ENCODE measurements at places on chromosomes 4 and X.

GRCh38 chr4:67035501-67035900 lies 509.8 kb downstream of the CENPC start:
- DNase-seq = peak; percentile 42

GRCh38 chr4:182169987-182170386 lies 73.2 kb upstream of the TENM3 start:
- DNase-seq = no peak

DNA sequence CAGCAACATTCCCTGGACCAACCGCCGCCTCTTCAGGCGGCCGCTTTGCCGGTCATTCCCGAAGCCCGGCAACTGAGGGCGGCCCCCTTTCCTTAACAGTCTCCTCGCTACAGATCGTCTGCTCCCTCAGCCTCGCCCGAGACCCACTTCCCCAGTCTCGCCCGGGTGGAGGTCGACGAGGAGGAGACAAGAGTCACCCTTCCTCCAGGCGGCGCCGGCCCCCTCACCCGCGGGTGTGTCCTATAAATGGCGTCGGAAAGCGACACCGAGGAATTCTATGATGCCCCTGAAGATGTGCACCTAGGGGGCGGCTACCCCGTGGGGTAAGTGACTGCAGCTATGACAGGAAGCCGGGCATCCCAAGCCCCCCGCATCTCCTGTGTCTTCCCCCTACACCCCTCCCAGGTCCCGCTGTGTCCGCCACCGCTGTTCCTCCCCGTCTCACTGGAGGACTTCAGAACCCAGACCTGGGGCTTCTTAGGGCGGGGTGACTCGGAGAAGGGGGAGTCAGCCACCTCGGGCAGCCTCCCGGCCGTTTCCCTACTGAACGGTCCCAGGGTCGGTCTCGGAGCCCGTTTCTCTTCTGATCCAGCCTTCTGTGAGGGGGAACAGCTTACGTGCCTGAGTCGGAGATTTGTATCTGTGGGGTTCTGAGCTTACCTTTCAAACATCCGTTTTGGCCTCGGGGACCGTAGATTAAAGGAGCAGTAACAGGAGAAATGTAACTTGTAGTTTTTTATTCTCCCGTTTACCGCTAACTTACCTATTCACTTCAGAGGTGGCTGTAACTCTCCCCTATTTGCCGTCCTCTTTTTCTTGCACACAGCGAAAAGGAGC lies 570 bp downstream of the WDR44 start:
- peak; percentile 12 for DNase-seq

- peak; percentile 6 for DNase-seq
These were observed 108.6 kb downstream of the CENPC start for GRCh38 chr4:67436742-67437141.

DNA sequence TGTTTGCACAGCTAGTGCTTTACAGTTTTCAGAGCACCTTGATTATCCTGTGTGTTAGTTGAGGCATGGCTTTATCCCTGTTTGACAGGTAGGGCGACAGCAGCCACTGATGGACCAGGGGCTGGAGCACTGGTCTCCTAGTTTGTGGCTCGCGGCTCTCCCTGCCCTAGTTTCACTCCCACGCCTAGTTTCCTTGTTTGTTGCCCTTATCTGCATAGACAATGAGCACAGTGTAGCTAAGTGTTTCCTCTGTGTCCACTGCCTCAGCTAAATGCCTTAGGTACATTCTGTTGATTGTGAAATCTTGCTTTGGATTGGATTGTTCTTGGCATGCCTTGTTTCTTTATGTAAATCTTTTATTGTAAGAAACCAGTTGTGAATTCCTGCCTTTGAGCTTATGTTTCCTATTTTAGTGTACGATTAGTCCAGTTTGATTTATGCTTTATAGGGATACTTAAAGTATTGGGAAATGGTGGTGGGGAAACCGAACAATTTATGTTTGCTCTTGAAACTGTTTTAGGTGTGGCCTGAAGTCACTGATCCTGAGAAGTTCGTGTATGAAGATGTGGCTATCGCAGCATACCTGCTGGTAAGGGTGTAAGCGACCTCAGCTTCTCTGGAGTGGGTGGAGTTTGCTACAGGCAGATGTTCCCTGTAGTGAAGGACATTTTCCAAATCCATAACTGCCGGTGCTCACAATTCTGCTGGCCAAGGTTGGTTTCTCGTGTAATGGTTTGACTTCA lies 11.0 kb downstream of the TRMT44 start:
- DNase-seq = no peak

DNA sequence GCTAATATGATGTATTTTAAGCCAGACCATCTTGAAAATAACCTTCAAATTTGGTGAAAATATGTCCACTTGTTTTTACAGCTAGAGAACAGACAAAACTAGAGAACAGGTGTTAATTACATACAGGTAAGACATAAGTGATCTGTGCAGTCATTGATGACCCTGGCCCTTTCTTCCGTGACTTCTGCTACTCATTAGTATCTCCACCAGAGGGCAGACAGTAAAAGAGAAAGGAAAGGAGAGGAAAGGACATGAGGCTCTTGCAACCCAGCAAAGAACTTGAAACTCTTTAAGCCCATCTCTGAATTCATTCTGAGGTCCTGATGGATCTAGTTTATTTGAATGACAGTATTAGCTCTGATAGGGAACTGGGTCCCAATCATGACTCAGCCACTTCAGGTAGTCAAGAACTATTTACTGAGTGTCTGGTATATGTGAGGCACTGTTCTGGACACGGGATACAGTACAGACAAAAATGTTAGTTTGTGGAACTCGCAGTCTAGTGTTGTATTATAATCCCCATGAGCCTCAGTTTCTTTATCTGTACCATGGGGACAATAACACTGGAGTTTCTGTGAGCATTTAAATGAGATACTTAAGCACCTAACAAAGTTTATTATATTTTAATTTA lies 121.0 kb upstream of the TEX13D start:
- DNase-seq = peak; percentile 20

GRCh38 chr4:173538909-173539445 lies 8.9 kb upstream of the HAND2 start:
- no peak for DNase-seq

DNA sequence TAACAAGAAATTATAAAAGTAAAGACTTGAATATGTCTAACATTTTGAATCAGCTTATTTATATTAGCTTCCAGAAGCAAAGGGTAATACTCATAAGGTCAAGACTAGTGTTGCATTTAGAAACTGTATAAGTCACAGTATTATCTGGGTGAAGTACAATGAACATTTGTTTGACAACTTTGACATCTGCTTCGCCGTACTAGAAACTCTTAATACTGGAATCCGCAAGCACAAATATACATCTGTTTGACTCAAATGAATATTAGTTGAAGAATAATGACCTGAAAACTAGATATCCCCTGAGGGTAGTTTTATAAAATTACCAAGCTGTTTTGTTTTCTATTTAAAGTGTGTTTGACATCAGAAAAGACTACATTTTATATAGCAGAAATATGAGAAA lies 135.4 kb upstream of the ATOH1 start:
- DNase-seq = no peak

GRCh38 chrX:154322890-154323289 lies 27.3 kb downstream of the TKTL1 start:
- no peak for DNase-seq

DNA sequence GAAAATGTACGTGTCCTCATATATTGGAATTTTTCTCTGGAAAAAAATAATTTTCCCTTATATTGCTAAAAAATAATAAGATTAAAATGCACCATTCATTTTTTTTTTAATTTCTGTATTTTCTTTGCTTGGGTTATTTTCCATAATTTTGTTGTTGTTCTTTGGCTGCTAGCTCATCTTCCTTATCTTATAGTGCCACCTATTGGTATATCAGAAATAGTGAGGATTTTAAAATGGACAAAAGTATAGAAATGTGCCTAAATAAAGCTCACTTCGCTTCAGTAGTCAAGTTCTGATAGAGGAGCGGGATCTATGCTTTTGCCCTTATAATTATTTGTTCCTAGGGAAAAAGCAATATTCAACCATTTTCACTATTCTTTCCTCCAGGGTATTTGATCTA lies 134.8 kb downstream of the NAP1L3 start:
- no peak for DNase-seq

DNA sequence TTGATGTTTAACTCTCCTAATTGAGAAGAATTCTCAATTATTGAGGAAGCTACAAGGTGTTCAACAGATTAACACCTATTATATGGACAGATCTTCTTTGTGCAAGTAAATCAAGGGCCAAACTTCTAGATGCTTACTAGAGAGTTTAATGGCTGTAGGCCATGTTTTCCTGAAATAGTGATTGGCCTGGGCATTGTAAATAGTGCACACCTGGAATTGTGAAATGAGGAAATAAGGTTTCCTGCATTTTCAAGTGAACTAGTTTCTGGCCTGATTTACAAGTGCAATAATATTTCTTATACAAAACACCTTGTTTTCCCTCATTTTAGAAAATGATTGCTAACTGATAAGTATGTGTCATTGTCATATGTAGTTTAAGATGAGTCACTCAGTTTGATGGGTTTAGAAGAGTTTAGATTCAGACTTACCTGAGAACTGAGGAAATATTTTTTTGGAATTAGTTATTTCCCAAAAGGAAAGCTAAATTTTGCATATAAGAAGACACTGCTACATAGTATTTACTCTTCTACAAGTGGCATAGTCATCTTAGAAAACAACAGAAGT lies 21.2 kb downstream of the AFF1 start:
- DNase-seq = no peak

DNA sequence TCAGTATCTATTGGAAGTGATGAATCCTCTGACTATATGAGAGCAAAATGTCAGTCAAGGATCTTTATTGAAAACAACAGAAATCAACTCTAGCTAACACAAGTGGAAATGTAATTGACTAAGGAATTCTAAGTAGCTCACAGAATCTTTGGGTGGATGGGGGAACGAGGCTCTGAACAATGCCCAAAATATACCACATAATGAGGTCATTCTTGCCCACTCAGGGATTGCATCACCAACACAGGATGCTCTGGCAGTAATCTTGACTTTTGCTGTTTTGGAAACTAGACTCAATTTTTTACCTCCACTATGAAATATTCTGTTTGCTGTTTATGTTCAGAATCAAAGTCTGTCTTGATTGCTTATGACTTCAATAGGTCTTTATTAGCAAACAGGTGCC lies 127.4 kb upstream of the UNC5C start:
- DNase-seq = peak; percentile 7

- DNase-seq = no peak
These were observed 255.4 kb upstream of the TTC29 start for GRCh38 chr4:147201016-147201415.

- DNase-seq = no peak
These were observed 799.8 kb downstream of the RAPGEF2 start for GRCh38 chr4:159902648-159903047.

DNA sequence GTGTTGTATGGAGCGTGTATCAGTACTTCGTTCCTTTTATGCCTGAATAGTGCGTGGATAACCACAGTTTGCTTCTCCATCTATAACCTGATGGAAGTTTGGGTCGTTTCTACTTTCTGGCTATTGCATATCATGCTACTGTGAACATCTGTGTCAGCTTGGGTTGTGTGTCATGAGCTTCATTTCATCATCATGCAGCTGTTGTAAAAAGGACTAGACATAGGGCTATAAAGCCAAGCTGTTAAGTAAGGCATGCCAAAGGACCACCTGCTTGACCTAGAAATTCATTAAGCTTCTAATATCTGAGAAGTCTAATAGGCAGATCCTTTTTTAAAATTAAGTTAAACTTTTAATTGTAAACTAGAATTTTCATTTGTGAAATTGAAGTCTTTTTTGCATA lies 18.4 kb downstream of the SMS start:
- DNase-seq = no peak

- peak; percentile 30 for DNase-seq
These were observed 22.5 kb downstream of the HNRNPH2 start for GRCh38 chrX:101430457-101431078.

GRCh38 chr4:149980121-149980682 lies 98.0 kb upstream of the DCLK2 start:
- no peak for DNase-seq

GRCh38 chr4:48436318-48436717 lies 46.8 kb upstream of the SLC10A4 start:
- no peak for DNase-seq

GRCh38 chr4:170110285-170110672 lies 20.5 kb upstream of the AADAT start:
- no peak for DNase-seq

DNA sequence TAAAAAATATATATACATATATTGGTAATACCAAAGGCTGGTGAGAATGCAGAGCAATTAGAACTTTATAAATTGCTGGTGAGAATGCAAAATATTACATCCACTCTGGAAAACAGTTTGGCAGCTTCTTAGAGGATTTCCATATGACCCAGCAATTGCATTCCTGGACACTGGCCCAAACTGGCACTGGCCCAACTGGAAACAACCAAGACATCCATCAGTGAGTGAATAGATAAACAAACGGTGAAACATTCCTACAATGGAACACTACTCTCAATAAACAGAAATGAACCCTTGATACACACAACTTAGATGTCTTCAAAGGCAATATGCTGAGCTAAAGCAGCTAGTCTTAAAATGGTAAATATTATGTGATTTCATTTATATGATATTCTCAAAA lies 524.2 kb downstream of the IQCM start:
- peak; percentile 67 for DNase-seq

- no peak for DNase-seq
These were observed 140.3 kb downstream of the INPP4B start for GRCh38 chr4:142705820-142706219.

DNA sequence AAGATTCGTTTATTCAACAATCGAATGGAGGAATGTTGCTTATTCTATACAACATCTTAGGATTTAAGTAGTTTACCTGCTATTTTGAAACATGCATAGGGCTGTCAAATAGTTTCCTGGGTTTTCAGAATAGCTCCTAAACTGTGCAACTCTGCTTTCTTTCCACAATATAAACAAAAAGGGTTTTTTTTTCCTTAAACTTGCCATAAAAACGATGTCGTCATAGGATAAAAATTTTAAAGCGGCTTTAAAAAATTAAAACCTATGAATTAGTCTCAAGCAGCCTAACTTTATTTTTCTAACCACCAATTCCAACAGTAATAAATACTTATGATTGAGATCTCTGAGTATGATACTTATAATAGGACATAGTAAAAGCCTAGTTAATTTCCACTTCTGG lies 21.6 kb upstream of the STIM2 start:
- peak; percentile 25 for DNase-seq

DNA sequence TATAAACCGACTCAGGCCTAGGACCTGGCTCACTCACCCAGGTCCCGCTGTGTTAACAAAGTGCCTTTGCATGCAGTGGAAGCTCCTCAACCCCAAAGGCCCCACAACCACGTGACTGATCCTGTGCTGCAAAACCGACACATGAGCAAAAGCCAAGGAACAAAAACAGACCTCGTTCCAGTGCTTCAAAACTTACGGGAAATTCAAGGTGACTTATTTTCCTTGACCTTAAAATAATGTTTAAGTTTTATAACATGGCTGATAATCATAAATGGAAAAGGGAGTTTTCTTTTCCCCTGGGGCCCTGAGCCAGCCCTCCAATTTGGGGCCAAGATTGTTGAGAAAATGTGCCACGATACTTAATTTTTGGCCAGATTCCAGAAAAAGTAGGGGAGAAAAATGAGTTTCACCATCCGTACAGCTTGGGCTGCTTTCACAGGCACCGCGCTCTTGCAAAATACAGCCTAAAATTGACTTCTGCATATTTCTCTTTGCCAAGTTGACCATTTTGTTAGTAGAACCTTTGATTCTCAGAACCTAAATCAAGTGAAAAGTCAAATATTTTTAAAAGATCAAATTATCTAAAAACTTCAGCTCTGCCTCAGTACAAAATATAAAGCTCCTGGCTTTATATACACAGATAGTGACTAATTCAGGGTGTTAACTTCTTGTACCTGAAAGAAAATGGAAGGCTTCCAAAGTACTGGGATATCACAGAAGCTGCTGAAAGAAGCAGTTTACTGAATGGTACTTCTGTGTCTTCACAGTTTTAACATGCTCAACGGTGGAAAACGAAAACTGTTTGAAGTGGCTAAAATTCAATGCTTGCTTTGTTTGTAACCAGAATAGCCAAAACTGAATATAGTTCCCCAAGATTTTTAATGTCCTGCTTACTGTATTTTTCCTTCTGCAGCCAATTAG lies 93.8 kb downstream of the APBB2 start:
- DNase-seq = no peak
